ENCODE measurements at places on chromosomes 5 and 9.

DNA sequence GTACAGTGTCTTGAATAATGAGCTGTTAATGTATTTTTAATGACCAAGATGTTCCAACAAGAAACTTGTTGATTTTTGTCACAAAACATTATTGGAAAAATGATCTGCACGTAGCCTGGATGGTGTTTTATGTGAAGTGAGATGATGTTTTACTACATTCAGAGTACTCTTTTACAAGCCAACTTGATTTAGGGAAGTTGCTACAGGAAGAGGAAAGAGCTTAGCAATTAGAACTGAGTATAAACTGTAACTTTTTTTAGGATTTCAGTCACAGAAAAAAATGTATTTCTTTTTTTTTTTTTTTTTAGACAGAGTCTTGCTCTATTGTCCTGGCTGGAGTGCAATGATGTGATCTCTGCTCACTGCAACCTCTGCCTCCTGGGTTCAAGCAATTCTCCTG is 113.6 kb upstream of the ADRA1B start:
- DNase-seq = no peak

- DNase-seq = no peak
Observed at GRCh38 chr9:80649001-80649420, 1040.3 kb downstream of the TLE1 start.

- no peak for DNase-seq
Observed at GRCh38 chr5:74310386-74310785, 330.1 kb downstream of the ENC1 start.

DNA sequence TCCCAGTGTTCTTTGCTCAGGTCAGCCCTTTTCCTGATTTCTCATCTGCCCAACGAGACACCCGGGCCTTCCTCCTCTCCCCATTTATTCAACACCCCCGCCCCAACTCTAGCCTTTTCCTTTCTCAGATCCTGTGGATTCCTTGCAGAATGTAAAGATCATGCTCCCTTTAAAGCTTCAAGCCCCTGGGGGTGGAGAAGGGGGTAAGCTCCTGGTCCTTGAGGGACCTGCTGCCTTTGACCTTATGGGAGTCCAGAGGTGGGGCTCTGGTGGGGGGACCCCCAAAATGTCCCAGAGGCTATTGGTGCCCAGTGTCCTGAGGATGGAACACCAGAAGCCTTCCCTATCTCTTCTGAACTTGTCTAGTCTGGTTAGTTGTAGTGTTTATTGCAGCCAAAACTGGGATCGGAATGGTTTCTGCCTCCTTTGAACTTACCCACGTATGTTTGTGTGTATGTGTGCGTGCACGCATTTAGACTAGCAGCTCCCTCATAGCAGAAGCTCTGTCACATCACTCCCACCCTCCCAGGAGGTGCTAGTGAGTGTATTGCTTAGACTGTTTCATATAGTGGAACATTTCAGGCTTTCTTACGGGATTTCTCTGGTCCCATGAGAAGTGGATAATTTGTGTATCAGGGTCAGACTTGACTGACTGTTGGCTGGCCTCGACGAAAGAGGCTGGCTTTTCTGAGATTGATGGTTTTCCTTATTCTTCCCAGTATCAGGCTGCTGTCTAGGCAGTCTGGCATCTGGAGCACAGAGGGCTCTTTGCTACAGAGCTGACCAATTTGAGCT is 1.1 kb downstream of the GALNT10 start:
- no peak for DNase-seq

DNA sequence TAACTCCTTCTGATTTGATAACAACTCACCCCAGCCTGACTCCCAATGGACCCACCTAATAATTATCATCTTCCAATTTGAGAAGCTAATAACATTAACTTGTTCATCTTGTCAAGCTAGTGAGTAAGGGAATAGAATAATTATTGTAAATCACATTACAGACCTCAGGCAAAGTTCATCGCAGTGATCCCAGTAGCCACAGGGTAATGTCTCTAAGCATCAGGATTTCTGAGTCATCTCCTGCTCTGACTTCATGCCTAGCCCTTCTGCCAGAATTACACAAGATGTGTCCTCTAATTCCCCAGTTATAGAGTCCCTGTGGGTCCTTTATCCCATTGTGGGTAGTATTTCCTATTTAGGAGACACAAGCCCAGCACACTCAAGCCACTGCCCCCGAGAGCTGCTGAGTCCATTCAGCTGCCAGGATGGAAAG is 365.7 kb downstream of the DEPDC1B start:
- no peak for DNase-seq

- no peak for DNase-seq
Observed at GRCh38 chr5:41482173-41482572, 28.2 kb downstream of the PLCXD3 start.

DNA sequence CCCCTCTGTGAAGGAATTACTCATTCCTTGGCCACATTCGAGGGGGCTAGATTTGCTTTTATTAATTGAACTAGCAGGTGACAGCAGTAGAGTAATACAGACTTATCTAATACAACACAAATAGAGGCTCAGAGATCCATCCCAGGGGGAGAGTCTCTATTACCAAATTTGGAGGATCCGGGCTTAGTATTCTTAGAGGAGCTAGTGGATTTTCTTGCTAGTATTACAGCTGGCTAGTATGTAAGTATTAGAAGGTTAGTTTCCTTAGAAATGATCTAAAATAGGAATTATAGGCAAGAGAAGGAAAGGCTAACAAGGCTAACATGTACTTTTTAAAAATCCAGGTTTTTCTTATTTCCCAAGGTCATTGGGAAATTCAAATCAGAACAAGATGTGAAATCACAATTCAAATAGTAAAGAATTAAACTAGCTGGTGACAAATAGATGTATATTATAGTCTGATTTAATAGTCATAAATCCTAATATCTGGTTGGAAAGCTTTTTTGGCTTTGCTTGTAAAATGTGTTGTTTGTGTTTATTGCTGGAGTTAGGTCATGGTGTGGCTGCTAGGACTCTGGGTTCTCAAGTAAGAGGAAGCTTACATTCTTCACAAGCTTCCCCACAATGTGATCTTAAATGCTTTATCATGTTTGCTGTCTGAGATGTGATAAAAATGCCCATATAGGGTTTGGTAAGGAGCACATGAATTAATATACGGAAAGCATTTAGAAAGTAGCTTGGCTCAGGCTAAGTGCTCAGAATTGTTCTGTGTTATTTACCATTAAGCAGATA is 160.4 kb upstream of the MPDZ start:
- no peak for DNase-seq

DNA sequence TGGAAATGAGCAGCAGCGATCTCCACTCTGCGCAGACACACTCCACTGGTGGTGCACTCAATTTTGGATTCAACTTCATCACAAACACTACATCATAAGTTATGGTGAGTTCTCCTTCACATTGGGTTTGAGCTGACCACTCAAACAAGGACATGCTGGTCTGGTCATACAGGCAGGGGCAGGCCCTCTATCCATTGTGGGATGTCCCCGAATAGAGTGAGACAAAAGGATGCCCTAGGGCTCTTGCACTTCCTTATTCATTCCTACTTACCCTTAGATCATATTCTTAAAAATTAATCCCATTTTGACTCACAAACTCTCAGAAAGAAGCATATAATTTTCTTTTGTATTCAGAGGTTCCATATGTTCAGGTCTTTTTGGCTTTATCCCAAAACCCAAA is 16.3 kb upstream of the PJA2 start:
- DNase-seq = no peak

- no peak for DNase-seq
Observed at GRCh38 chr9:69811351-69811868, 9.2 kb upstream of the CFAP95 start.

DNA sequence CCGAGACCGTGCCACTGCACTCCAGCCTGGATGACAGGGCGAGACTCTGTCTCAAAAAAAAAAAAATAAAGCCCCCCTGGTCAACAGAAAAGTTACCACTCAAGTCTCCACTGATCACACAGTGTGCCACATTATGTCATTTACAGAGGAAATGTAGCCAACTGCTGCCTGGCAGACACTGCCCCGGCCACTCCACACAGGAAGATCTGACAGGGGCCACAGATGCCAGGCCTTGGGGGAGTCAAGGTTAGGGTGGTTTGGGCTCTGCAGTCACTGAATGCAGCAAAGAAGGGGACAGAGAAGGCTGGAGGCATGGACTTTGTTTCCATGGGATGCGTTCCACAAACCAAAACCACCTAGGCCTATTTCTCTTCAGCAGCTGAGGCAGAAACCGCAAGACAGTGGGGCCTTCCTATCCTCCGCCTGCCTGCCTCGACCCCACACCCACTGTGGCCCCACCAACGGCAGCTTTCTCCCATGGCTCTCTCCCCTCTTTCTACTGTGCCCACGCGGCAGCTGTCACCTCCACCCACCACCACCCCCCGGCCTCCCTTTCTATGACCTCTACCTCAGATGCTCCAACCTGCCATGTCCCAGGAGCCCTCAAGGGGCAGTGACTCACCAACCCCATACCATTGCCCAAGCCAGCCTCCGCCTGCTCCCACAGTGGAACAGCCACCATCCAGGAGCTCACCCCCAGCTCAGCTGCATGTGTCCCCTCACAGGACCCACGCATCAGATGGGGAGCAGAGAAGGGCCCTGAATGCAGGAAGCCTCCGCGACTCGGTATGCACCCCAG is 12.4 kb downstream of the IPPK start:
- no peak for DNase-seq

- DNase-seq = no peak
Observed at GRCh38 chr5:102375272-102375671, 79.2 kb upstream of the SLCO4C1 start.

GRCh38 chr5:55173687-55174230 is 782 bp upstream of the CDC20B start:
- DNase-seq = peak; percentile 34

- no peak for DNase-seq
Observed at GRCh38 chr5:159878988-159879471, 37.3 kb upstream of the ADRA1B start.

DNA sequence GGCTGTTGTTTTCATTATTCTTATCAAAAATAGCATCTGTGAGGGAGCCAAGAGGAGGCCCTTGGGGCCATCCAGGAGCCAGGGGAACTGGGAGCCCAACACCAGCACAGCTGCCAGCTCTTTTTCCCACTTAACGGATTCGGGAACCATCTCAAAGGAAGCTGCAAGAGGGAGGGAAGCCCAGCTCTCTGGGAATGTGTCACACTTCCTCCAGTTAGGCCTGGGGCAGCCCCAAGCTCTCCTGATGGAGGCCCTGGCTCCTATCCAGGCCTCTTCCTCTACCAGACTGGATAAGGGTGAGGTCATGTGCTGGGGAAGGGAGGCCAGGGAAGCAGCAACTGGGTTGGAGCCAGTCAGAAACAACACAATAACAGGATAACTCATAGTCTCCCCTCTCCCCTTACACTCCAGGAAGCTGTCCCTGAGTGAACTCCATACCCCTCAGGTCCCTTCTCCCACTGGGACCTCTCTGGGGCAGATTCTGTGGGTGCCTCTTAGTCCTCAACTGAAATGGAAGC is 12.7 kb downstream of the CSF2 start:
- DNase-seq = no peak

DNA sequence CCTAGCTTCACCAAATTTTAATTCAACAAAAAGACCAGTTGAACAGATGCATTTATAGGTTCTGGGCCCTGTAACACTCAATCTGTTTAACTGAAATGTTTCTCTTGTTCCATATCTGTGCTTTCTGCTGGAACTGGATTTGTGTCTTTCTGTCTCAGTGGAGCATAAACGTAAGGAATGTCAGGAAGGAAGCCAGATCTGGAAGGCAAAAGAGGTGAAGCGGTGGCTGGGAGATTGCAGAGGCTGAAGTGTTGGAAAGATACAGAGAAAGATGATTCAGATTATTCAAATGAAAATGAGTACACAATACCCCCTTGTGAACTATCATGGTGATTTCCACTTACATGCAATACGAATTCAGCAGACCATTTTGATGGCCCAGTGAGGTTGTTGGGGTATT is 406.8 kb downstream of the BRINP1 start:
- DNase-seq = no peak

GRCh38 chr5:87231037-87231808 is 36.5 kb upstream of the RASA1 start:
- no peak for DNase-seq

GRCh38 chr5:74067748-74068541 is 441.9 kb downstream of the ARHGEF28 start:
- no peak for DNase-seq

- DNase-seq = no peak
Observed at GRCh38 chr9:5958273-5958672, 57.2 kb downstream of the RANBP6 start.

GRCh38 chr5:81914696-81915095 is 57.1 kb upstream of the ATG10 start:
- DNase-seq = no peak

GRCh38 chr9:32412440-32412839 is 28.0 kb downstream of the ACO1 start:
- no peak for DNase-seq

DNA sequence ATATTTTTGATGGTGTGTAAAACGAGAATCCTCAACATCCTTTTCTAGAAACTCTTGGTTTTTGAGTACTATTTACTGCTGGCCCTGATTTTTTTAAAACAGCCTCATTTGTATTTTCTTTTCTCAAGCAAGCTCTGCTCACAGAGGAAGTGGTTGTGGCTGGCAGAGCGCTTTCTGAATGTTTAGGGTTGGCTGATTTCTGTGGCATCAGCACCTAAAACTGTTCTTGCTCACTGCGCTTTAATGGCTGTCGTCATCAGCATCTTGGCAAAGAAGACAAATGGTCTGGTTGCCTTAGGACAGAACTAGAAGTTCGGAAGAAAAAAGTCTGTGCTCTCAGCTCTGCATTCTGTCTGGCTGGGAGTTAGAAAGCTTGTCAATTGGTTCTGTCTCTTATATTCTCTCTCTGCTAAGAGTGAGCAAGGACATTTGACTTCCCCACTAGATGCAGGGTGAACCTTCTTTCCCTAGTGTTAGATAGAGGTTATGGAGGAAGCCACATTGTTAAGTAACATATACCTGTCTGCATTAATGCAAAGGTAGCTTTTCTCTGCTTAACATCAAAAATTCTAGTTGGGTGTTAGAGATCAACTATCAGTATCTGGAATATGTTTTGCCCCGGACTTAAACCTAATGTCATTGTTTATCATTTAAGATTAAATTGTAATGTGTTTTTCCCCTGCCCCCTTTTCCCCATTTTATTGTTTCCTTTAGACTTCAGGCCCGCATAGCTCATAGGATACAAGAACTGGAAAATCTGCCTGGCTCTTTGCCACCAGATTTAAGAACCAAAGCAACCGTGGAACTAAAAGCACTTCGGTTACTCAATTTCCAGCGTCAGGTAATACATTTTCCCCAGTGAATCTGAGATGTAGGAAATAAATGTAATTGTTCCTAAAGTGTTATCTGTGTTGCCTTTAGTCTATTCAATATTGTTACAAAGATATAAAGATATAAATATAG is 39.0 kb downstream of the SMARCA2 start:
- peak; percentile 54 for DNase-seq

DNA sequence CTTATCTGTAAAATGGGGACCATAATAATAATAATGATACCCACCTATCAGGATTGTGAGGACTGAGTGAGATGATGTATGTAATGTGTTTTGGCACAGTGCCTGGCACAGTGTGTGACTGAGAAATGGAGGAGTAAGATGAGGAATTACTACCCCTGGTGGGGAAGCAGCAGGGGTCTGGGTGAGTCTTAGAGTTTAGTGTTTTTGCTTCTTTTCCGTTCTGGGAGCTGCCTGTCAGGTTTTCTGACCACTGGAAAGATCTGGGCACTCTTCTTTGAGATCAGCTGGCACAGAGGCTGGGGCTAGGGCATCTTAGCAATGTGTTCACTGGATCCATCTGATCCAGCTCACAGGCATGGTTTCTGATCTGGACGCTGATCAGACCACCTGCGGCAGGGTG is 8.5 kb downstream of the LCP2 start:
- DNase-seq = no peak

All from GM13977 (cell line).